Activated CD8-positive, alpha-beta memory T cell treated with anti-CD3 and anti-CD28 coated beads for 48 hours (primary cell): ENCODE measurements at places on chromosomes 1 and 21.

GRCh38 chr1:218297867-218298266 is 12.8 kb downstream of the RRP15 start:
- no peak for DNase-seq

DNA sequence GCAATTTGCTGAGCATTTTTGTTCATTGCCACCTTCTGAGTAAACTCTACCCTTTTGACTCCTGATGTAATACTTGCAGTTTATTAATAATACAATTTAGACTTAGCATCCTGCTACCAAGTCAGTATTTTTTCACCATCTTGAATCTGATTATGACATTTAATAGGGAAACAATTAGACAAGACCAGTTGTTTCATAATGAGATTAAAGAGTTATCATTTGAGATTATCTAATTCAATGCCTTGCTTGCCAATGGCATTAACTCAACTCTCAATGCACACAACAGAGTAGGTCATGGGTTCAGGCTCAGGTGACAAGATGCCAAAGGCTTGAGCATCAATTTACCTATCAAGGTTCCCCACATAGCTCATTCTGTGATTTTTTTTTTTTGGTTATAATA is 488.4 kb downstream of the DISC1 start:
- DNase-seq = no peak

DNA sequence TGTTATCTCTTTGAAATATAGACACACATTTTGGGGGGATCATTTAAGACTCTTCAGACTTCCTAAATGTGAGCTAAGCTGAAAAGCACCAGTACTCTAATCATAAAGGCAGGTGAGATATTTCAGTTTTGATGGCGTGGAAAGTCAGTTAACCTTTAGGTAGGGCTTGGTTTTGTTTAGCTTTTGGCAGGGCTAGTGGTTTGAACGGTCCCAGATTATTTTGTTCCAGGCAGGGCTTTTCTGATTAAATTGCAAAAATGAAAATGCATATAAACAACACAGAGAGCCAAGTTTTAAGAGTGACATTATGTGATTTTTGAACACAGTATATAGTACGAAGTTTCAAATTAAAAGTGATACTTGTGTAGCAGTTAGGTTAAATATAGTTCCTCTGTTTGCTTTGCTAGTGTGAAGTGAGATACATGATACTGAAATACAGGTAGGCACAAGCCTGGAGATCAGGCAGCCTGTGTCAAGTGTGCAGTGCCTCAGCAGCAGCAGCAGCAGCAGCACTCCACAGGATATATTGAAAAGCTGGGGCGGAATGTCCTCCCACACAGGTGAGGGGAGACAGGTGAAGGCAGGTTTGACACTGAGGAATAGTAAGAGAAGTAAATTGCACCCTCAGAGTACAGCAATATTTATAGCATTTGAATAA is 47.4 kb downstream of the CAMTA1 start:
- DNase-seq = no peak

GRCh38 chr1:106276871-106277270 is 779.6 kb upstream of the PRMT6 start:
- no peak for DNase-seq

- DNase-seq = no peak
Measured at GRCh38 chr1:163766257-163766918, 444.6 kb downstream of the NUF2 start.

GRCh38 chr1:67052741-67053534 is 1.0 kb downstream of the SLC35D1 start:
- no peak for DNase-seq

GRCh38 chr1:200982071-200982945 is 41.2 kb downstream of the KIF21B start:
- no peak for DNase-seq

- DNase-seq = no peak
Measured at GRCh38 chr21:38716942-38717341, 88.8 kb upstream of the ETS2 start.

GRCh38 chr1:156601122-156601830 is at the start of gene GPATCH4:
Gene GPATCH4, minus strand, starts transcription at chr1:156601479.
- DNase-seq = peak; percentile 63

GRCh38 chr1:30715886-30716285 is 7.5 kb downstream of the MATN1 start:
- no peak for DNase-seq

DNA sequence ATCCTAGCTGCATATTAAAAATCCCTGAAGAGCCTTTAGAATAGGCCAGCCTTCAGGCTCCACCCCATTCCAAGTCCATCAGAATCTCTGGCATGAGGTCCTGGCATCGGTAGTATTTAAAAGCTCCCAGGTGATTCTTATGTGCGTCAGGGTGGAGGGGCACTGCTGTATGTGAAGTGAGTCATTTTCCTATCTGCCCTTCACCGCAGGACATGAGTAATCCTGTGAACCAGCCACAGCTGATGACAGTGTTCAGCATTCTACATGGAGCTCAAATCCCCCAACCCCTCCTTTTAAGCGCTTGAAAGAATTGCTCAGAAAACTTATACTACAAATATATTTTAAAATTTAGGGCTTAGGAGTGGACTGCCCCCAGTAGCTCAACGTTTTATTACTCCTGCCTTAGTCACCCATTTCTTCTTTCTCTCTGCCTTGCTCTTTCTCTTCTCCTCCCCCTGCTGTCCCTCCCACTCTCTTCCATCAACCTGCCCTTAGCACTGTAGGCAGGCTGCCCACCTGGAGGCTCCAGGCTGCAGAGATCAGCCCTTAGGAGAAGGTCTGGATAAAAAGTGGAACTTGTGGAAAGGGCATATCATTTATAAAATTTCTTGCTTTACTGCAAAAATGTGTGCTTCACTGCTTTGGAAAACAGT is 73.8 kb upstream of the ZNF281 start:
- DNase-seq = peak; percentile 27

GRCh38 chr1:186849826-186850225 is 21.1 kb downstream of the PLA2G4A start:
- DNase-seq = no peak

DNA sequence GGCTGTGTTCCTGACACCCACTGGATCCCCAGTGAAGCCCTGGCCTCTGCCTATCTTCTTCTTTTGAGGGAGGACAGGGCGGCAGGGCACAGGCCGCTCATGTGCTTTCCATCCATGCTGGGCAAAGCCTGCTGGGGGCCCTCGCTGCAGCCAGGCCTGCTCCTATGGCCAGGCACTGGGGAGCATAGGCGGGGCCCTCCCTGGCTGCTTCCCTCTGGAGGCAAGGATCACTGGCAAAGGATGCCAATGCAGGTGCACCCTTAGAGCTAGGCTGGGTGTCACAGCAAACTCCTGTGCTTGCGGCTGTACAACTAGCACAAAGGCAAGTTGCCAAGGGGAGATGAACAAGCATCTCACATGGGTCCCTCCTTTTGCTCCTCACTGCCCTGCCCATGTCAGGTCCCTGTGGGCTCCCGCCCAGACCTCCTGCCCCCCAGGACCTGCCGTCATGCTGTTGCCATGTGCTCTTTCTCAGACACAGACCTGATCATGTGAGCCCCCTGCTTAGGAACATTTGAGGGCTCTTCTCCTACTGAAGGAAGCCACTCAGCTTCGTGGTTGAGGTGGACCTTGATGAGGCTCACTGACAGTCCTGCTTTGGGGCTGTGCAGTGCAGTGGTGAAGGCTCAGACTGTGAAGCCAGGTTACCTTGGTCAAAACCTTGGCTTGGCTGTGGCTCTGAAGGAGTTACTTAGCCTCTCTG is 393.6 kb downstream of the PTPRU start:
- no peak for DNase-seq

- no peak for DNase-seq
Measured at GRCh38 chr21:24436236-24436635, 1171.0 kb downstream of the MRPL39 start.

GRCh38 chr21:25560271-25560685 is 47.0 kb downstream of the MRPL39 start:
- no peak for DNase-seq

DNA sequence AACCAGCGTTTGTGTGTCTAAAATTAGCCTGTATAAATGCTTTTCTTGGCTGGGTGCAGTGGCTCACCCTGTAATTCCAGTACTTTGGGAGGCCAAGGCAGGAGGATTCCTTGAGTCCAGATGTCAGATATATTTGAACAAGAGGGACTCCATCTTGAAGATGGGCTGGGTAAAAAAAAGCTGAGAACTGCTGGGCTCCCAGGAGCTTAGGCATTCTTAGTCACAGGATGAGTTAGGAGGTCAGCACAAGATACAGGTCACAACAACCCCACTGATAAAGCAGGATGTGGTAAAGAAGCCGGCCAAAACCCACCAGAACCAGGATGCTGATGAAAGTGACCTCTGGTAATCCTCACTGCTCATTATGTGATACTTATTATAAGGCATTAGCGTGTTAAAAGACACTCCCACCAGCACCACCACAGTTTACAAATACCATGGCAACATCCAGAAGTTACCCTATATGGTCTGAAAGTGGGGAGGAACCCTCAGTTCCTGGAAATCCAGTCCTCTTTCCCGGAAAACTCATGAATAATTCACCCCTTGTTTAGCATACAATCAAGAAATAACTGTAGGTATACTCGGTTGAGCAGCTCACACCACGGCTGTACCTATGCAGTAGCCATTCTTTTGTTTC is 36.2 kb upstream of the ZNF496 start:
- no peak for DNase-seq

DNA sequence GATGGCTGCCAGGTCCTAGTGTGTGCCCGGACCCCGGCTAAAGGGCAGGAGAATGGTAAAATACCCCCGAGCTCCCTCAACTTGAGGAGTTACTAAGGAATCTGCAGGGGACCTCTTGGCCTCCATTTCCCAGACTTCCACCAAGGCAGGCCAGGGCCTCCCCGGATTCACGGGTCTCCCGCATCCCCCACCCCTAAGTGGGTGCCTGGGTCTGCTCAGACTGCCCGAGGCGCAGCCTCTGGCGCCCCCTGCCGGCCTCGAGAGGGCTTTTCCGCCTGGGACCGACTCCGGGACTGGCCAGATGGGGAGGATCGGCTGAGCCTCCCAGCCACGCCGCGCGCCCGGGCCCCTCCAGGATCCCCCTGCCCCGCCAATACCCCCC is 1.7 kb downstream of the PLEKHG5 start:
- peak; percentile 68 for DNase-seq

- no peak for DNase-seq
Measured at GRCh38 chr1:208177656-208178055, 66.5 kb downstream of the PLXNA2 start.

DNA sequence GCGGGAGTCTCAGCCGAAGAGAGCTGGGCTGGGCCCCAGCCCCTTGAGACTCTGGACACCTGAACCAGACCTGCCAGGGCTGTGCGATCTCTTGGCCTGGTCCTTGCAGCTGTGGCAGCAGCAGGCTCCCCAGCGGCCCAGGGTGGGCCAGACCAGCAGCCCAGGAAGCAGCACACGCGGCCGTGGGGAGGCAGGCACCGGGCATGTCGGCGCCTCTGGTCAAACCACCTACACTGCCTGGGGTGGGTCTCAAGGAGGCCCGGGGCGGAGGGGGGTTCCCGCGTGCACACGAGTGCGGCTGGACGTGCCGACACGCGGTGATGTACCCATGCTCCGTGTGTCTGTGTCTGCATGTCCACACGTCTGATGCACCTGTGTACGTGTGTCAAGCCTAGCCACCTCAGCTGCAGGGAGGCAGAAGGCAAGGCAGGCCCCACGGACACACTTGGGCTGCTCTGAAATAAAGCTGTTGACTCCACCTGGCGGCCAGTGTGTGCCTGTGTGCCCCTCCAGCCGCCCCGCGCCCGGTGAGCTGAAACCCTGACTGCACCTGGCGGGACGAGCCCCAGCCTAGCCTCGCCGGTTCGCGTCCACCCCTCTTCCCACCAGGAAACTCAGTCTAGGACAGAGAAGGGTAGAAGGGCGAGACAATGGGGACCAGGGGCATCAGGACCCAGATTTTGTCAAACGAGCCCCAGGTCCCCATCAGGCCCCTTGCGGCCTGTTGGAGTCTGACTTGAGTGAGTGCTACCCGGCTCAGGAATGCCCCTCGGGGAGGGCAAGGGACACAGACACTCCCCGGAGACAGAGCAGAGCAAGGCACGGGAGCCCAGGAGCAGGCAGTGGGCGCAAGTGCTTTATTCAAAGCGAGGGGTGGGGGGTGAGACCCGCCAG is 11.6 kb downstream of the SCNN1D start:
- no peak for DNase-seq

- DNase-seq = no peak
Measured at GRCh38 chr1:160346463-160346862, 3.3 kb downstream of the NCSTN start.

- DNase-seq = no peak
Measured at GRCh38 chr1:230176871-230177411, 109.9 kb downstream of the GALNT2 start.

GRCh38 chr21:43333298-43334062 is 93.5 kb downstream of the SIK1 start:
- no peak for DNase-seq

DNA sequence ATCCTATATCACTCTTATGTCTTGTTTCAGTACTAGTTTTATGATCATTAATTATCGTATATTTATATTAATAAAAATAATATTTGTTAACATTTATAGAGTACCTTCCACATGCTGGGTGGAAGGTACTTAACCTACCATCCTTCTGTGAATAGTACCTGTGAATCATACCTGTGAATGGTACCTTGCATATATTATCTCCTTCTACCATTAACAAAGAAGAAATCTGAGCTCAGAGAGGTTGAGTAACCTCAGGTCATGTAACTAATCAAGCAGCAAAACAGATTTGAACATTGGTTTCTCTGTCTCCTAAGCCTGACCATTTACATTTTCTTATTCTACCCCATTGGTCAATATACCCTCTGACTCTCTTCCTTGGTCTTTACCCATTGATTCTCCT is 174.4 kb upstream of the UBE2U start:
- no peak for DNase-seq

DNA sequence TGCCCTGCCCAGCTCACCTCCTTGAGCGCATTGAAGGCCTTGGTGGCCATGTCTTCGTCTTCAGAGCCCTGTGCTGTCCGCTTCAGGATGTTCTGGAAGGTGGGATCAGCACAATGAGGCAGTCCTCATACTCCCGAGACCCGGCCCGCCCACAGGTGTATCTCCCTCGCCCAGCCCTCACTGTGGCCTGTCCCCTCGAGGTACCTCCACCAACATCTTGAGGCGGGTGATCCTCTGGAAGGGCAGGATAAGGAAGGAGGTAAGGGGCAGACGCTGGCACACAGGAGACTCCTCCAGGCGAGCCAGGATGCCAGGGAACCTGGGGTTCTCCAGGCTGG is 7.1 kb downstream of the ARHGEF19 start:
- DNase-seq = no peak

- DNase-seq = no peak
Measured at GRCh38 chr1:209885403-209886218, 52.4 kb upstream of the SYT14 start.

GRCh38 chr1:156845055-156845952 is 13.6 kb downstream of the INSRR start:
- DNase-seq = no peak

- DNase-seq = no peak
Measured at GRCh38 chr1:118032883-118033282, 103.3 kb downstream of the WDR3 start.

DNA sequence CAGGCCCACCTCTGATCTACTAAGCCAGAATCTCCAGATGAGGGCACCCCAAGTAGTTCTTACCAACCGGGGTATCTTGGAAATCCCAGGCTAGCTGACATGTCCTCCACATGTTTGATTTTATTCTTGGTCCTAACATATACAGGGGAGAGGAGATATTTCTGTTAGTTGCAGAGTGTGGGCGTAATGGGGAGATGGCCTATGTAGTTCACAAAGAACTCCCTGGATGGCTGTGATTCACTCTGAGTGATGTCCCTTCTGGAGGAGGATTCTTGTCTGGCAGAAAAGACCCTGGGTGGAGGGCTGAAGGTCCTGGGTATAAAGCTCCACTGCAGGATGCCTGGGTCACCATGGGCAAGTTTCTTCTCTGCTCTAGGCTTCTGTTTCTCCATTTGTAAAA is 13.1 kb downstream of the MECR start:
- DNase-seq = no peak

GRCh38 chr1:206070627-206071304 is 17.8 kb downstream of the RHEX start:
- no peak for DNase-seq
